ENCODE measurements at places on chromosomes 5 and 9. TPM values are rescaled to one million over a fixed set of nuclear protein-coding genes. Genes with fewer than 3 reads are reported as not detected.

GRCh38 chr9:106286249-106286648 lies 576.7 kb upstream of the ZNF462 start:
- no peak overlapping the region for H3K4me3 ChIP-seq
- DNase-seq: peak; percentile 63
- H3K36me3 ChIP-seq: peaks cover 4% of the 10 kb centered on the region
- H3K27me3 ChIP-seq: no peaks in the 10 kb centered on the region
- H3K4me1 ChIP-seq: no peaks in the 10 kb centered on the region

GRCh38 chr5:131400585-131400984 lies 136.7 kb downstream of the CDC42SE2 start:
- H3K27me3 ChIP-seq: no peaks in the 10 kb centered on the region
- no peak for DNase-seq
- H3K4me3 ChIP-seq: no peak overlapping the region
- H3K36me3 ChIP-seq: peaks cover 31% of the 10 kb centered on the region
- no peaks in the 10 kb centered on the region for H3K4me1 ChIP-seq

- H3K4me1 ChIP-seq: no peaks in the 10 kb centered on the region
- no peak overlapping the region for H3K27ac ChIP-seq
- H3K27me3 ChIP-seq: no peaks in the 10 kb centered on the region
- DNase-seq: no peak
- peaks cover 16% of the 10 kb centered on the region for H3K36me3 ChIP-seq
Observed at GRCh38 chr5:78062645-78063044, 231.9 kb downstream of the AP3B1 start.

The GRAMD2B gene
- total RNA-seq: 7.6 TPM

The RAI14 gene
- total RNA-seq: 127 TPM

The SHISAL2B gene
- 5.0 TPM for total RNA-seq

Measured in H9 (cell line).